ENCODE measurements at places on chromosomes 12 and 14.

DNA sequence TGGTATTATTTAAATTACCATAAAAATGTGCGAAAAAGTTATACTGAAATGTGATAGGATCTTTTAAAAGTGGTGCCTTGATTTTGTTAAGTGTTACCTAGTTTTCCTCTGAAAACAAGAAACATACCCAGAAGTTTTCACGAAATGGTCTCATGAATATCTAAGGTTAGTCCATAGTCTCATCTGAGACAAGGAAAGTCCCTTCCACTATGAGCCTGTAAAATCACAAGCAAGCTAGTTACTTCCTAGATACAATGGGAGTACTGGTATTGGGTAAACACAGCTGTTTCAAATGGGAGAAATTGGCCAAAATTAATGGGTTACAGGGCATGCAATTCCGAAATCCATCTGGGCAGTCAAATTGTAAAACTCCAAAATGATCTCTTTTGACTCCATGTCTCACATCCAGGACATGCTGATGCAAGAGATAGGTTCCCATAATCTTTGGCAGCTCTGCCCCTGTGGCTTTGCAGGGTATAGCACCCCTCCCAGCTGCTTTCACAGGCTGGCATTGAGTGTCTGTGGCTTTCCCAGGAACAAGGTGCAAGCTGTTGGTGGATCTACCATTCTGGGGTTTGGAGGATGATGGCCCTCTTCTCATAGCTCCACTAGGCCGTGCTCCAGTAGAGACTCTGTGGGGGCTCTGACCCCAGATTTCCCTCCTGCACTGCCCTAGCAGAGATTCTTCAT, 271.4 kb downstream of the NAV3 start:
- no peak for DNase-seq

DNA sequence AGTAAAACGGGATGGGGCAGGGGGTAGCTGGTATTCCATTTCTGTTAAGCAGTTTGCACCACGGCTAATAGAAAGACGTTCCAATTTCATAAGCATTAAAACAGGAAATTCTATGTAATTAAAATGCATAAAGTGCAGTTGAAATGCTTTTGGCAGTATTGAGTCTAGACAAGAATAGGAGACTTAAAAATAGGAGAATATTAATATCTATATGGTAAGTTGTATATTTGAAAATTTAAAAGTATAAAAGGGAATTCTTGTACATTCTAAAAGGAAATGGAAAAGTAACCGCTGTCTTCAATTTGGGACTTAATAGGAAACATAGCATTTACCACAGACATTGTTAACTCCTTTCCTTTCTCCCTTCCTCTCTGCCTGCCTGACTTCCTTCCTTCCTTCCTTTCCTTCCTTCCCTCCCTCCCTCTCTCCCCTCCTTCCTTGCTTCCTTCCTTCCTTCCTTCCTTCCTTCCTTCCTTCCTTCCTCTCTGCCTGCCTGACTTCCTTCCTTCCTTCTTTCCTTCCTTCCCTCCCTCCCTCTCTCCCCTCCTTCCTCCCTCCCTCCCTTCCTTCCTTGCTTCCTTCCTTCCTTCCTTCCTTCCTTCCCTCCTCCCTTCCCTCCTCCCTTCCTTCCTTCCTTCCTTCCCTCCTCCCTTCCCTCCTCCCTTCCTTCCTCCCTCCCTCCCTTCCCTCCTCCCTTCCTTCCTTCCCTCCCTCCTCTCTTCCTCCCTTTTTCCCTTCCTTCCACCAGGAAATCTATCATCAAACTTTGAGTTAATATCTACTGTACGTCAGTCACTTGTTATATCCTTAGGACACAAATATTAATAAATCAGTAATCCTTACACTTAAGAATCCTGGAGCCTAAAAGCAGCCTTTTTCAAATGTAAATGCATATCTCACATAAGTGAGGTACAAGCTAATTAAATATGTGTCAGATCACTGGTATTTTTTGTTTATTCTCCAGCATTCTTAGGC, 1049.3 kb downstream of the GALC start:
- no peak for DNase-seq

- DNase-seq, result no peak
These were observed 17.5 kb upstream of the ATF1 start for GRCh38 chr12:50746431-50746830.

GRCh38 chr12:43462080-43462479, 89.9 kb downstream of the ADAMTS20 start:
- no peak for DNase-seq

All from fibroblast of villous mesenchyme (primary cell).